ENCODE measurements at places on chromosomes 4 and X.

DNA sequence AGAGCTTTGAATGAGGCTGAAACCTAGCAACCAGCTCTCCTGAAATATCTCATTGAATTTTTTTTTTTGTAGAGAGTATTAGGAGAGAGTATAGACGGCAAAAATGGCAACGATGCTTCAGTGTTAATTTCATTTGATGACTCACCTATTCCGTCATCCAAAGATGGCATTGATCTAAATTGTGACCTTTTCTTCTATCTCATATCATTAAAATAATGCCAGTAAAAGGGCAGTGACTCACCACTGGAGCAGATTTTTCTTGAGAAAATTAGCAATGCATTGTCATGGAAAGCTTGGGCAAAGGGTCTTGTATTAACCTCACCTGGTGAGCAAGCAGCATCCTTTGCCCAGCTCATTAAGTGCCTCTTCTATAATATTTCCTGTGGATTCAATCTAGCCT, 19.6 kb downstream of the VMA21 start:
- DNase-seq, result no peak

DNA sequence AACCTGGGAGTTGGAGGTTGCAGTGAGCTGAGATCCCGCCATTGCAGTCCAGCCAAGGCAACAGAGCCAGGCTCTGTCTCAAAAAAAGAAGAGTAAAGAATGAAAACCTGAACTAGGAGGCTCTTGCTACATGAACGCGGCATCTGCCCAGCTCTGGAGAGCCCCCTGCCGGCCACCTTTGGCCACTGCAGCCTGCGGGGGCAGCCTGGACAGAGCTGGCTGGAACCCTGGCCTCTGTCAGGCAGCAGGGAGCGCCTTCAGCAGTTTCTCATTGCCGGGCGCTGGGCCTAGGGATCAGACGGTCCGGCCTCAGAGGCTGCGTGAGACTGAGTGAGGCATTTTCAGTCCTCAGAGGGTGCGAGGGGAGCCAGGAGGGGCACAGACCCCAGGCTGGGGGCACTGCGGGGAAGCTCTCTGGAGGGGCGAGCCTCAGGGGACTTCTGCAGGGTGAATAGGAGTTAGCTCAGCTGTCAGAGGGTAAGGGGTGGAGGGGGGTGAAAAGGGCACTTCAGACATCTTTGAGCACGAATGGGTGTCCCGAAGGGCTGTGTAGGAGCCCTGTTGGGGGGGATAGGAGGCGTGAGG, 17.5 kb downstream of the DOK7 start:
- DNase-seq, result peak; percentile 82

DNA sequence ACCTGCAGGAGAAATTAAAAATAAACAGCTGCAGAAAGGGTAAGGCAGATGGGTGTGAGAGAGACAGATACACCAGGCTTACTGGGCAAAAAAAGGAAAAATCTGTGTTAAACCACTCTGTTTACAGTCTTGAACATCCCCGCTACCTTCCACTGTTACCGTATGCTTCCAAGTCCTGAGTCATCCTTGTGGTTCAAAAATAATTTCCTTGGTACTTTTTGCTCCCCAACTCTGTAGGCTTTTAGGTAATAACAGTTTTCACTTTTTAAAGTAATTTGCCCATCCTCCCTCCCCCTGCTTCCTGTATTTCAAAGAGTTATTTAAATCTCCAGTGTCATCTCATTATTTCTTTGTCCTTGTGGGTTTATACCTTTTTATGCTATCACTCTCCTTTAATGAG, 210.1 kb upstream of the FAT4 start:
- DNase-seq, result no peak

DNA sequence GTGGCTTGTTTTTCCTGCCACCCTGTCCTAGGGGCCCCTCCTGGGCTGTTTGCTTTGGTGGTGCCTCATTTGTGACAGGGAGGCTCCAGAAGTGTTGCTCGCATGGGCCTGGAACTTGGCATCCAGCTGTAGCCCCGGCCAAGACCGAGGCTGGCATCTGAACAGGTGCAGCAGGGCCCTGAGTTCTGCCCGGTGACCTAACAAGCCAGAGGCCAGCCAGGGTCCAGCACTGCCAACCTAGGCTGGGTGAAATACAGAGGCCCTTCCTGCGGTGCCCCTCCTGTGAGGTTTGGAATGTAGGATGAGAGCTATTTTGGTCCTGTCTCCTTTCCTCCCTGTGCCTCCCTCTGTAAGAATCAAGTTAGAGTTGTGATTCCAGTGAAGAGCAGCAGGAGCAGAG, 58.5 kb downstream of the STARD8 start:
- no peak for DNase-seq

- DNase-seq, result no peak
These were observed 78.8 kb downstream of the CBR4 start for GRCh38 chr4:168931215-168931650.

GRCh38 chrX:41734530-41734929, 10.5 kb downstream of the GPR82 start:
- DNase-seq, result no peak

DNA sequence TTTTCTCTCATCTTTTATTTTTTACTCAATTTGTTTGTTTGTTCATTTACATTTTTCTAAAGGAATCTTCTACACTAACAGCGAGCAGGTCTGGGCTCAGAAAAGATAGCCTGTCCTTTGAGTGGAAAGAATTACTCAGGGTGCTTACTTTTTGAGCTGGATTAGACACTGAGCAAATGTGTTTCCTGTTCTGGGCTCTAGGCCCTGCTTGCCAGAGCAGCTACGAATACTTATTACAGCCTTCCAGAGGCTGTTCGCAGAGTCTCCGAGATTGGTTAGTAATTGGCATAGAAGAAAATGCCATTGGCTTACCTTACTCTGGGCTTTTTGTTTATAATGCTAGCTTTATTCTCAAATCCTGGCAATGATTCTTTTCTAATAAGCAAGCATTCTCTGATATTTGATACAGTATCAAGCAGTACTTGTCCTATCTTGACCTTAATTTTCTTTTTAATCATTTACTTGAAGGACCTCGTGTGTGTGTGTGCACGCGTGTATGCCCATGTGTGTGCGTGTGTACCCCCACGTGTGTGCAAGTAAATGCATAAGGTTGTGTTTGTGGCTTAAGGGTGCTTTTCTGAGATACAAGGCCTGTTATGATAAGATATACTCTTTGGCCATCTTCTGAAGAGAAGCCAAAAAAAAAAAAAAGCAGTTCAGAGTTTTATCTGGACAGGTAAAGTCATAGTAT, 76.2 kb upstream of the GRXCR1 start:
- DNase-seq, result no peak

DNA sequence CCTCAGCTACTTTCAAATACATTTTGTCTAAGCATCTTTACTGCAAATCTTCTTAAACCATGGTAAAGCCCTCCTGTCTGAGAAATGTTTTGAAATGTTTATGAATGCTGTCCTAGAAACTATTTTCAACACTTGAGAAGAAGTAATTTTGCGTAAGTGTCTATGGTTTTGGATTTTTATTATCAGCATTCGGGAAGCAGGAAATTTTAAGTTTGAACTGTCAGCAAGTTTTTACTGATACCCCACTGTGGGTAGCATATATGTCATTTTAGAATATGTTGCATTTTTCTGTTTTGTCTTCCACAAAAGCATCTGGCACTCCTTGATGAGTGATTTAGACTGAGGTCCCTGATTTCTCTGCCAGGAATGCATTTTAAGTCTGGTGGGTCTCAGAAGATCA, 302.4 kb upstream of the GIMD1 start:
- no peak for DNase-seq

- DNase-seq, result no peak
These were observed 55.4 kb upstream of the RASGEF1B start for GRCh38 chr4:81527115-81527514.

DNA sequence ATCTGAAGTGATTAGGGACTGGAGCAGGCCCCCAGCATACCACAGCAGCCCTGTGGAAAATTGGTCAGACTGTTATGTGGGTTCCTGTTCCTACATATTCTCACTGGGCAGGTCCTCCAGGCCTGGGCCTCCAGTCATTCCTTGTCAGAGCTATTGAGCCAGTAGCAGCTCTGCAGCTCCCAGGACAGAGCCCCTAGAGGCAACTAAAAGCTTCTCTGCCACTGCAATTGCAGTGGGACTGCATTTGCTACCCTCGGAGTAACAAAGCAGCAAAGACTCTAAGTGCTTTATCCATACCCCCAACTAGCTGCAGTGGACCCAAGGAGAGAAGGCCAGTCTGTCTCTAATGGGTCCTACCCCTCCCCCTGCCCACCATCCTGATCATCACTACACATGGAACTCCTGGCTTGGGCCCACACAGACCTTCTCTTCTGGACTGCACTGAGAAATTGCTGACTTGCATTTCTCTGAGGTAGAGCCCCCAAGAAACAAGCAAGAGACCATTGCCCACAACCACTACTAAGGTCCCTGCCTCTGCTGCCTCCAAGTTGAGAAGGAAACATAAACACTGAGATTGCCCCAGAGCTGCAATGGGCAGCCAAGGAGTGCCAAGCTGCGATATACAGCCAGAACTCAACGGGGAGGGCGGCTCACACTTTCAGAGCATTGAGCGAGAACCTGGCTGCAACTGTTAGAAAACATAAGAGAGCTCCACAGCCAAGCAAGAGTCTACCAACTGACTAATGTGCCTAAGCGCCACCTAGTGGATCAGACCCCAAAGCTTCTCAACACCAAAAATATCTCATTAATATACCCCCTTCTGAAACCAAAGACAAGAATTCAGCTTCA, 738.7 kb upstream of the NDST4 start:
- DNase-seq, result peak; percentile 3

DNA sequence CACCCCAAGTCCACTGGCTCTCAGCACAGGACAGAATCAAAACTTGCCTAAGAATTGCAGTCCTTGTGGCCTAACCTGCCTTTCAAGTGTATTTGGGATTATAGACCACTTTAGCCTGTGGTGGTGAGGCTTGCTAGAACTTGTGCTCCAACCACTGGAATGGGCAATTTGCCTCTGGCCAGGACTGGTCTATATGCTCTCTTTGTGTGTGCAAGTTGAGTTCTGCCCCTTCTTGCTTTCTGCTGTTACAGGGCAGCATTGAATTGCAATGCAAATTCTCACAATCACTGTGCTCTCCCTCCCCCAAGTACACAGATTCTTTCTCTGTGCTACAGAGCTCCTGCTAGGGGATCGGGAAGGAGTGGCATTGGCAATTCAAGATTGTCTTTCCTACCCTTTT, 233.6 kb upstream of the DIPK2B start:
- no peak for DNase-seq

DNA sequence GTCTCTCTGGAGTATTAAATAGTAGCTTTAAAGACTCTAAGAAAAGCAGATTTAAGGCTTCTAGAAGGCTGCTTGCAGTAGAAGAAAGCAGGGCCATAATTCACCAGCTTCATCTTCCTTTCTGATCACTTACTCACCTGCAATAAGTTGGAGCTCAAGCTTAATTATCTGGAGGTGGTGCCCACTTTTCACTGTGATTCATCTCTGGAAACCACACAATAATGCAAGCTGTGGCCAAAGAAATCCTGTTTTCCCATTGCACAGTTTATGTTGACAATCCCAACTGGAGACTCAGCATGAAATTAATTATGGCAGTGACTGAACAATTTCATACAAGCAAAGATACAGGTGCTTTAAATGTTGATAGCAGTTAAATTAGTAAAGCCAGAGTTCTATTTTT, 14.7 kb downstream of the CWH43 start:
- DNase-seq, result no peak

GRCh38 chrX:26873736-26874135, 589.4 kb downstream of the PPP4R3C start:
- DNase-seq, result no peak

DNA sequence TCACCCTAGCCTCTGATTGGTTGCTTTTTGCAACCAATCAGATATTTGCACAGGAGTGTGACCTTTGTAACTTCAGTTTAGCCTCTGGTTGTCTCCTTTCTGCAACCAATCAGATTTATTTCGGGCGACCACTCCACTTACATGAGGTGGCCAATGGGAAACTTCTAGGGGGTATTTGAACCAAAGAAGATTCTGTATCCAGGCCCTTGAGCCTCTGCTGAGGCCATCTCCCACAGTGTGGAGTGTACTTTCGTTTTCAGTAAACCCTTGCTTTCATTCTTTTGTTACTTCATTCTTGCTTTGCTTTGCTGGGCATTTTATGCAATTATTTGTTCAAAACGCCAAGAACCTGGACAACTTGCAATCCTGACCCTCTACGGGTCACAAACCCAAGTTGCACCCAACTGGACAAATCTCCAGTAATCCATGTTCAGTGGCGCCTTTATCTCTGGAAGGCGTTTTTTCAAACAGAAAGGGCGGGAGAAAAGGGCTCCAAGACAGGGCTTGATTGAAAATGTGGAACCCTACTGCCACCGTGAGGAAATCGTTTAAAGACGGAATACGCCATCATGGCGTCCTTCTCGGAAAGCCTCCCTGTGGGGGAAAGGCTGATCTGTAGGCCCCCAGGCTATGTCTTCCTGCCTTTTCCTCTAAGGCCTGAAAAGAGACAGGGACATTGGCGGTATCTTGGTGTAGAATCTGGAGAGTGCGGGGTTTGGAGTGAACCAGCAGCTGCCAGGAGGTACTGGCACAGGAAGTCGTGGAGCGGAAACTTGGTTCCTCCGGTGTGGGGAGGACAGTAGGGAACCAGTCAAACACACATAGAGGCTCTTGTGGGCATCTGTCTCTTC, 184.6 kb downstream of the OR13H1 start:
- DNase-seq, result no peak

- DNase-seq, result no peak
These were observed 52.1 kb downstream of the CT47B1 start for GRCh38 chrX:120823556-120823955.
